ENCODE measurements at places on chromosomes 2 and 18. TPM values are rescaled to one million over a fixed set of nuclear protein-coding genes. Genes with fewer than 3 reads are reported as not detected.

GRCh38 chr2:32963941-32964340 is 17.2 kb downstream of the LTBP1 start:
- no peak for DNase-seq

The DSC2 gene
- total RNA-seq: 4.4 TPM

DNA sequence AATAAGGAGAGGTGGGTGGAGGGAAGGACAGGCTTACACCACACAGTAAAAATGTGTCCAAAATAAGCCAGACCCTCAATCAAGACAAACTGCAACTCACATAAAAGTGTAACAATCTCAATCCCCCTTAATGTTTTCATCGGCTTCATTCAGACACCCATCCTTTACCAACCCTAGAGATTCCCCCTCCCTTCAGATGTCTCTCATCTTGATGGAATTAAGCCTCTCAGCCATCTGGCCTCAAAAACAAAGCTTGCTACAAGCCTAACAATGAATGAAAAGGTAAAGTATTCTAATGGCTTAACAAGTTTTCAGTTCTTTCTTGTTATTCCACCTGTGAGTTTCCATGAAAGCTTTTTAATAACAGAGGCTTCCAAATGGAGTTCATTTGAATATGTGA is 5.2 kb downstream of the RTTN start:
- DNase-seq: no peak

The MEMO1 gene
- total RNA-seq: 4.6 TPM
